ENCODE measurements at places on chromosomes 1 and 21.
A peak's percentile ranks its signal among the peaks of the same experiment; 100 is the strongest.

DNA sequence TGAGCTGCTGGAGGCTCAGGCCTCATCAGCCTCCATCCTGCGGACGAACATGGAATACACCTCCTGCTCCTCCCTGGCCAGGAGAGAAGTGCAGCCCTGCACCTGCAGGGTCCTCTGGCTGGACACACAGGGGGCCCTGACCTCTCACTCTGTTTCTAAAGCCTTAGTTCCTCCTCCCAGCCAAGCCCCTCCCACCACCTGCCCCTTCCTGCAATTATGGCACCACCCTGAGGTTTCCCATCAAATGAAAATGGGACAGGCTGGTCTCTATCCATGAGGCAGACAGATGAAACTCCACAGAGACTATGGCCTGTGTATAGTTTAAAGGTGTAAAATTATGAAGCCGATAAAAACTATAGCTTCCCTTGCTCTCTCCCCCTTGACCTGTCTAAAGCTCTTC is 42.6 kb downstream of the CACNA1S start:
- DNase-seq: no peak

- DNase-seq: no peak
Measured at GRCh38 chr1:3546048-3546384, 65.3 kb downstream of the MEGF6 start.

DNA sequence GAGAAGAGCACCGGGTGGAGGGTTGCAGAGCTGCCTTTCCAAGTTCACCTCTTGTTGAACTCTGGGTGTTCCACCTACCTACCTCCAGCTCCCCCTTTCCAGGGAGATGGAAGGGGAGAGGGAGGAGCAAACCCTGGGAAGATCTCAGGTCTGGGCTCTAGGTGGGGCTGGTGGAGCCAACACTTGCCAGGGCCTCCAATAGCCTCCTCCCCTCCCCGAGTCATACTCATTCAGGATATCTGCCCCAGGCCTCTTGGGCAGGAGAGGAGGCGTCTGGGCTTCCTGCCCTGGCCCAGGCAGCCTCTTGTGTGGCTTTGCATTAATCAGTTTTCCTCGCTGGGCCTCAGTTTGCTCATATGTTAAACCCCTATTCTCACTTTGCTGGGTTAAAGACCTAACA is 13.4 kb downstream of the RAP1GAP start:
- DNase-seq: peak; percentile 44

- no peak for DNase-seq
Measured at GRCh38 chr1:33390542-33390941, 40.4 kb downstream of the PHC2 start.

DNA sequence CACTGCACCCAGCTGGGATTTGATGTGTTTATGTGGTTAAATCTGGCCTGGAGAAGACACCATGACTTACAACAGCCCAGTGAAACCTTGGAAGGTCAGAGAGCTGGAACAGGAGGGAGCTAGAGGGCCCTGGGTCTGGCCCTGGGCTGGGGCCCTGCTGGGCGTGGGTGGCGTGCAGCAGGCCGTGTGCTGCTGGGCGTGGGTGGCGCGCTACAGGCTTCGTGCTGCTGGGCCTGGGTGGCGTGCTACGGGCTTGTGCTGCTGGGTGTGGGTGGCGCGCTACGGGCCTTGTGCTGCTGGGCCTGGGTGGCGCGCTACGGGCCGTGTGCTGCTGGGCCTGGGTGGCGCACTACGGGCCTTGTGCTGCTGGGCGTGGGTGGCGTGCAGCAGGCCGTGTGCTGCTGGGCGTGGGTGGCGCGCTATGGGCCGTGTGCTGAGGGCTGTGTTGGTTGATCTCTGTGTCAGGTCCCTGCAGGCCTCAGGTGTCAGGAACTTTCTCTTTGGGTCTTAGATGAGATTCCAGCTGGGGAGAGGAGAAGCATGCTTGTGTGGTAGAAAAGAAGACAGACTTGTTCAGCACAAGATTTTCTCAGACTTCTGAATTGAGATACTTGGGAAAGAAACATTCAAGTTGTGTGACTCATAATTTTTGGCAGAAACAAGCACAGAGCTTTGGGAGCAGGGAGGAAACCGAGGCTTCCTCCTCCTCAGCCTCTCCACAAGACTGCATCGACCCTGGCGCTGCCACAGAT is 66.0 kb downstream of the COL18A1 start:
- no peak for DNase-seq

Data from stomach (tissue), 19 donors.